ENCODE measurements at places on chromosomes 5 and 9. TPM values are rescaled to one million over a fixed set of nuclear protein-coding genes. Genes with fewer than 3 reads are reported as not detected.

DNA sequence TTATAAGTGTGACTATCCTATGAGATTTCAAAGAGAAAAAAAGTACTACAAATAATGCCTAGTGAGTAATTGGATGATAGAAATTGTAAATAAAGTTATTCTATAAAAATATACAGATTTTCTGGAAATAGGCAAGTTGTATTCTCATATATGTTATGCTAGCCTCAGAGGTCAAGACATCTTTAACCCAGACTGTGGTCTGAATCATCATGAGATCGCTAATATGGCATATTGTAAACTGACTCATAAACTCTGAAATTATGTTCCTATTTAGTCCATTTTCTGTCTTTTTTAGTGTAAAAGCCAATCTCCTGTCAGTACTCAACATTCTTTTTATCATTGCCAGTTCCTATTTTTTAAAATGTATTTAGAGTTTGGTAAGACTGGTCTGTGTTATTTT lies 14.2 kb downstream of the LOX start:
- no peak for DNase-seq

GRCh38 chr5:117295941-117296340 lies 721.3 kb upstream of the SEMA6A start:
- DNase-seq = no peak

- no peak for DNase-seq
Measured at GRCh38 chr9:81417941-81418340, 271.4 kb downstream of the TLE1 start.

Gene RABGAP1
- total RNA-seq = 78.9 TPM

- DNase-seq = no peak
Measured at GRCh38 chr5:18152671-18153070, 518.4 kb downstream of the TAF11L14 start.

Gene SHLD3
- total RNA-seq = 4.2 TPM

Gene OR1J4
- not detected for total RNA-seq

Gene SPRY4
- total RNA-seq = 19.4 TPM

Gene PCDHB6
- total RNA-seq = 2.4 TPM

DNA sequence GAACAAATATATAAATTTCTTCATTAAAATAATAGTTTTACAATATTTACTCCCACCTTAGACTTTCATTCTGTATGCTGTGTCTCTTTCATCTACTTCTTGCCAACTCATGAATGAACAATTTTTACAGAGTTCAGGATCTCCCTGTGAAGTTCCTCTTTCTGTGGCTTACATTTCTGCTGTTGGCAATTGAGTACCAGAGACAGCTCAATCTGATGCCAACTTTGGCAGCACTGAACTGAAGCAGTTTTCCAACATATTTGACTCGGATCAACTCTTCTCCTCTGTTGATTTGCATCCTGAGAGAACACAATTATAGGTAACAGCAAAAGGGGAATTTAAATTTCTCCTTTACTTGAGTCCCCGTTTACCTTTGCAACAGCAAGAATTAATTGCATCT lies 1262.2 kb downstream of the EFNA5 start:
- DNase-seq = no peak

Gene STPG3
- not detected for total RNA-seq

Gene FBXL7
- 14.8 TPM for total RNA-seq

DNA sequence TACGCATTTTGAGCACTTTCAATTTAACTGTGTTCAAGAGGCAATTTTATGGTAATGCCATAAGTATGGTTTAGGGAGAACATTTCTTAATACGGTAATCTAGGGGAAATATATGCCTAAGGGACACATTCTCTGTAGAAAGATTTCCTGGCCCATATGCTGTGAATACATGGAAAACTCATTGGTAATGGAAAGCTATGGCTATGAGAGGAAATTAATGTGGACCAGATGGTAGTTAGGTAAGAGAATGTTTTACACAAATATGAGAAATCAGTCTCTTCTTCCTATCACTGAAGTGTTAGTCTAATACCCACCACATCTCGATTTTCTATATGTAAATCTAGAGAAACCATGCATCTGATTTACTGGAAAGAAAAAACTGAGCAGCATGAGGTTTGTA lies 105.0 kb downstream of the SEMA6A start:
- no peak for DNase-seq

GRCh38 chr9:92654481-92655301 lies 15.2 kb downstream of the IPPK start:
- no peak for DNase-seq

GRCh38 chr9:107973451-107973850 lies 483.9 kb upstream of the KLF4 start:
- DNase-seq = no peak
